ENCODE measurements at places on chromosomes 6 and 20.

GRCh38 chr6:120876424-120876823 is 457.9 kb downstream of the TBC1D32 start:
- no peak overlapping the region for H3K27ac ChIP-seq
- no peak for DNase-seq
- H3K36me3 ChIP-seq = no peaks in the 10 kb centered on the region
- H3K4me1 ChIP-seq = no peaks in the 10 kb centered on the region

DNA sequence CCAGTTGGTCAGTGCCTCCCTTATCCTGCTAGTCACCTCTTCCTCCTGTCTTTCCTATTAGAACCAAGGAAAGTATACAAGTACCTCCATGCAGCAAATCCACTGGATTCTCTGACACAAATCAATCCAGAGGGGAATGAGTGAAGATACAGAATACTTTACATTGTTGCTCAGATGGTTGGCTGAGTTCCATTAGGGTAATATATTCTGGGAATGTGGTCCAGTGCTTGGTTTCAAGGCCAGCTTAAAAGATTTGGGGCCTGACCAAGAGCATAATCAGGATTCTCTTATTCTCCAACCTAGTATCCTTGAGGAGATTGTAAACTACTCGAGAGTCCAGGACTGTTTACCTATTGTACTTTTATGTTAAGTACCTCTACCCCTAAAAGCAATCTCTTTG is 23.0 kb downstream of the CARMIL1 start:
- H3K27ac ChIP-seq = no peak overlapping the region
- no peak for DNase-seq
- H3K4me1 ChIP-seq = peaks cover 33% of the 10 kb centered on the region
- H3K27me3 ChIP-seq = peaks cover 2% of the 10 kb centered on the region
- H3K4me3 ChIP-seq = no peak overlapping the region

- peaks cover 17% of the 10 kb centered on the region for H3K27me3 ChIP-seq
- peaks cover 14% of the 10 kb centered on the region for H3K36me3 ChIP-seq
- H3K27ac ChIP-seq = no peak overlapping the region
- H3K4me1 ChIP-seq = peaks cover 20% of the 10 kb centered on the region
Measured at GRCh38 chr6:26525838-26526237, 12.3 kb upstream of the HMGN4 start.

DNA sequence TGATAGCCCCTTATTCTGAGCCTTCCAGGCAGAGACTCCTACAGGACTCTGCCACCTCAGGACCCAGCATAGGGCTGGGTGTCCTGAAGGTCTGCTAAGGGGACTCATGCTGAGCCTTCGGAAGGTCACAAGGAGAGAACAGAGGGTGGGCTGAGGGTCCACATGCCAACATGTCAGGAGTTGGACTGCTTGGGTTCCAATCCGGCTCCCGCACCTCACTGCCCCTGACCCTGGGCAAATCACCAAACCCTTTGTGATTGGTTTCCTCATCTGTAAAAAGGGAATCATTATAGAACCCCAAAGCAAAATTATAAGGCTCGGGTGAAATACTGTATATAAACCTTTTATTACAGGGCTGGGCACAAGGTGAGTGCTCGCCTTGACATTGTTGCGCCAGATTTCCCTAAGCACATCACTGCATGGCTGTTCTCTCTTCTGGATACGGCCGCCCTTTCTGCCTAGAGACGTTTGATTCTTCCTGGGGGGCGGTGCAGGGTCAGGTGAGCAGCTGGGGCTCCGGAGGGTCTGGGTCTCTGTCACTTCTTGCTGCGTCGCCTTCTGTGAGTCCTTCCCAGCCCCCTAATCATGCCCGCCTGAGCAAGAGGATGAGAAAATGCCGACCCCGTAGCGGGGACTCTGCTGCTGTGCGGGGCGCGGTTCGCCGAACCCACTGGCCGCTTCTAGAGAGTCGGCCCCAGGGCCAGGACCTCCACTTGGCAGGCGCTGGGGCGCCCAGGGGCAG is 90.5 kb upstream of the EPB41L1 start:
- peaks cover 4% of the 10 kb centered on the region for H3K36me3 ChIP-seq
- H3K4me1 ChIP-seq = no peaks in the 10 kb centered on the region
- DNase-seq = no peak
- H3K27me3 ChIP-seq = peaks cover 4% of the 10 kb centered on the region
- peak overlapping the region; percentile 79 for H3K4me3 ChIP-seq

GRCh38 chr6:149449831-149450678 is 34.8 kb downstream of the ZC3H12D start:
- no peaks in the 10 kb centered on the region for H3K4me1 ChIP-seq
- H3K27ac ChIP-seq = no peak overlapping the region
- H3K36me3 ChIP-seq = peaks cover 5% of the 10 kb centered on the region
- DNase-seq = no peak

- H3K27me3 ChIP-seq = no peaks in the 10 kb centered on the region
- H3K4me1 ChIP-seq = no peaks in the 10 kb centered on the region
- H3K36me3 ChIP-seq = no peaks in the 10 kb centered on the region
Measured at GRCh38 chr6:132520953-132521352, 8.0 kb upstream of the STX7 start.

GRCh38 chr20:19688031-19688806 is 69.8 kb upstream of the RIN2 start:
- H3K4me3 ChIP-seq = no peak overlapping the region
- no peaks in the 10 kb centered on the region for H3K36me3 ChIP-seq
- H3K27me3 ChIP-seq = no peaks in the 10 kb centered on the region
- no peak overlapping the region for H3K27ac ChIP-seq
- peak; percentile 59 for DNase-seq

DNA sequence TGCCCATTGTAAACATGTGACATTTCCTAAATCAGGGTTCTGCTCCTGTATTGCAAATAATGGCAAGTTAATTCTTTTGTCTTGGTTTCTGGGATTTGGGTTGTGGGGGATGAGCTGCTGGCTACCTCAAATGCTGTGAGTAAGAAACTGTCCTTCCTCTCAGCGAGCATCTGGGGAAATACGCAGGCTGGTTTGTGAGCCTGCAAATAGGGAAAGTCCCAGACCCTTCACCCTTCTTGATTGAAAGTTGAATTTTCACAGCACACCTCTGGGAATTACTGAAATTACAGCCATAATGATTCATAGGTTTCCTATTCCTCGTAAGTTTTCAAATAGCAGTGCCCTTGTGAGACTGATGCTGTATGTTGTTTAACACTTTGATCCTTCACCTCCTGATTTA is 138.1 kb downstream of the TBXT start:
- H3K4me3 ChIP-seq = no peak overlapping the region
- H3K27ac ChIP-seq = no peak overlapping the region
- H3K27me3 ChIP-seq = no peaks in the 10 kb centered on the region
- peaks cover 6% of the 10 kb centered on the region for H3K4me1 ChIP-seq
- DNase-seq = no peak
- H3K36me3 ChIP-seq = peaks cover 3% of the 10 kb centered on the region

GRCh38 chr6:17527076-17527475 is 73.0 kb upstream of the FAM8A1 start:
- no peak for DNase-seq
- no peaks in the 10 kb centered on the region for H3K27me3 ChIP-seq
- H3K4me3 ChIP-seq = no peak overlapping the region
- no peaks in the 10 kb centered on the region for H3K4me1 ChIP-seq
- H3K36me3 ChIP-seq = no peaks in the 10 kb centered on the region
- H3K27ac ChIP-seq = no peak overlapping the region

DNA sequence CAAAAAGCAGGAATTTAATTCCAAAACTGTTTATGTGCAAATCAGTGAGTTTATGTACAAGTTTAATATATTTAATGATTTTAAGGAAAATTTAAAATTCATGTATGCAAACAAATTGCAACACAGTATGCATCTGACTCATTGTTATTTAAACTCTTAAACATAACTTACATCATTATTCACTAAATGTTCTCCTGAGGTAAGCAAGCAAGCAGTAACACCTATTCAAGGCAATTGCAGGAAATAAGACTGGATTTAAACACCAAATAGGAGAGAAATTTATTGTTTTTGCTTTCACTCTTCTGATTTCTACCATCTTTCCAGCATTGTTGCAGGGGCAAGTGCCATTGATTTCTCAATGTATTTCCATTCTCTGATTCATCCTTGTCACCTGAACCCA is 239.5 kb downstream of the TFAP2A start:
- H3K27me3 ChIP-seq = peaks cover 1% of the 10 kb centered on the region
- no peak for DNase-seq
- no peaks in the 10 kb centered on the region for H3K4me1 ChIP-seq
- H3K36me3 ChIP-seq = peaks cover 4% of the 10 kb centered on the region

GRCh38 chr20:37388831-37389230 is 42.9 kb downstream of the SRC start:
- peaks cover 15% of the 10 kb centered on the region for H3K36me3 ChIP-seq
- H3K27ac ChIP-seq = no peak overlapping the region
- H3K4me1 ChIP-seq = peaks cover 9% of the 10 kb centered on the region
- no peak for DNase-seq
- H3K4me3 ChIP-seq = no peak overlapping the region

DNA sequence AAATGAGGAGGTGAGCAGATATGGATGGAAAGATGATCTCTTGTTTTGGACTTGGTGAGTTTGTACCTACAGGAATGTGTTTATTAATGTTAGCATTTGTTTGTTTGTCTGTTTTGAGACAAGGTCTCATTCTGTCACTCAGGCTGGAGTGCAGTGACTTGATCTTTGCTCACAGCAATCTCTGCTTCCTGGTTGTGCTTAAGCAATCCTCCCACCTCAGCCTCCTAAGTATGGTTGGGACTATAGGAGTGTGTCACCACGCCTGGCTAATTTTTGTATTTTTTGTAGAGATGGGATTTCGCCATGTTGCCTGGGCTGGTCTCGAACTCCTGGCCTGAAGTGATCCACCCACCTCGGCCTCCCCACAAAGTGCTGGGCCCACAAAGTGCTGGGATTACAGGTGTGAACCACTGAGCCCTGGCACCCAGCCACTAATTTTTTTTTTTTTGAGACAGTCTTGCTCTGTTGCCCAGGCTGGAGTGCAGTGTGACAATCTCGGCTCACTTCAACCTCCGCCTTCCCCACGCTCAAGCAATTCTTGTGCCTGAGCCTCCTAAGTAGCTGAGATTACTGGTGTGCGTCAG is 7.1 kb downstream of the CASP8AP2 start:
- H3K4me3 ChIP-seq = peak overlapping the region; percentile 8
- peaks cover 6% of the 10 kb centered on the region for H3K27me3 ChIP-seq
- peaks cover 6% of the 10 kb centered on the region for H3K4me1 ChIP-seq
- no peak overlapping the region for H3K27ac ChIP-seq

DNA sequence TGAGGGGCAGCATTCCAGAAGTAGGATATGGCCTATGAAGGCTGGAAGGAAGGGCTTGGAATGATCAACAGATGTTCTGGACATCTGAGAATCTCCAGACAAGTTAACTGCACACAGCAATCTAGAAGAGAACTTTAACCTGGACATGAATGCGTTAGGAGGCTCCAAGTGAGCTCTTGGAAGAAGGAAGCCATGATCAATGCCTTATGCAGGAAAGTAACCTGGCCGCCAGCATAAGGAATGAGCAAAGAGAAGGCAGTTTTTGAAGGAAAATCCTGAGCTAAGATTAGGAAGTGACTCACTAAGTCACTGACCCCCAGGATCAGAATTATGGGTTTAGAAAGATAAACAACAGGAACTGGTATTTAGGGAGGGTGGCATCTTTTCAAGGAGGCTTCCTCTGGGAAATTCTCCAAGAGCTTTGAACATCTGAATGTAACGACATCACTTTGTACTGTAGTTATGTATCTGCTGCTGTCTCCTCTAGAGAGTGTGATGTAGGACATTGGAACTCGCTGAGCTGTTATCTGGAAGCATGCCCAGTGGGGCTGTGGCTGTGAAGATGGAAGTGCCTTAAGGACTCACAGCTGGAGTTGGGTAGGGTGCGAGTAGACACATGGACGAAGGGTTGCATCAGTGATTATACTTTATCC is 236.8 kb downstream of the PACRG start:
- H3K27me3 ChIP-seq = peaks cover 2% of the 10 kb centered on the region
- DNase-seq = no peak
- H3K36me3 ChIP-seq = no peaks in the 10 kb centered on the region
- no peak overlapping the region for H3K4me3 ChIP-seq

GRCh38 chr6:40320947-40321346 is 266.2 kb downstream of the LRFN2 start:
- no peaks in the 10 kb centered on the region for H3K36me3 ChIP-seq
- H3K27ac ChIP-seq = no peak overlapping the region
- H3K27me3 ChIP-seq = peaks cover 3% of the 10 kb centered on the region
- DNase-seq = no peak
- no peak overlapping the region for H3K4me3 ChIP-seq

DNA sequence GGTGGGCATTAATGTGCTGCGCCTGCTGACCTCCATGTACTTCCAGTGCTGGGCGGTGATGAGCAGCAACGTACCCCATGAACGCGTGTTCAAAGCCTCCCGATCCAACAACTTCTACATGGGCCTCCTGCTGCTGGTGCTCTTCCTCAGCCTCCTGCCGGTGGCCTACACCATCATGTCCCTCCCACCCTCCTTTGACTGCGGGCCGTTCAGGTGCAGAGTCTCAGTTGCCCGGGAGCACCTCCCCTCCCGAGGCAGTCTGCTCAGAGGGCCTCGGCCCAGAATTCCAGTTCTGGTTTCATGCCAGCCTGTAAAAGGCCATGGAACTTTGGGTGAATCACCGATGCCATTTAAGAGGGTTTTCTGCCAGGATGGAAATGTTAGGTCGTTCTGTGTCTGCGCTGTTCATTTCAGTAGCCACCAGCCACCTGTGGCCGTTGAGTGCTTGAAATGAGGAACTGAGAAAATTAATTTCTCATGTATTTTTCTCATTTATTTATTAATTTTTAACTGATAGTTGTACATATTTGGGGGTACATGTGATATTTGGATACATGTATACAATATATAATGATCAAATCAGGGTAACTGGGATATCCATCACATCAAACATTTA is 35.2 kb upstream of the NOP56 start:
- no peak overlapping the region for H3K27ac ChIP-seq
- DNase-seq = no peak
- no peaks in the 10 kb centered on the region for H3K4me1 ChIP-seq

DNA sequence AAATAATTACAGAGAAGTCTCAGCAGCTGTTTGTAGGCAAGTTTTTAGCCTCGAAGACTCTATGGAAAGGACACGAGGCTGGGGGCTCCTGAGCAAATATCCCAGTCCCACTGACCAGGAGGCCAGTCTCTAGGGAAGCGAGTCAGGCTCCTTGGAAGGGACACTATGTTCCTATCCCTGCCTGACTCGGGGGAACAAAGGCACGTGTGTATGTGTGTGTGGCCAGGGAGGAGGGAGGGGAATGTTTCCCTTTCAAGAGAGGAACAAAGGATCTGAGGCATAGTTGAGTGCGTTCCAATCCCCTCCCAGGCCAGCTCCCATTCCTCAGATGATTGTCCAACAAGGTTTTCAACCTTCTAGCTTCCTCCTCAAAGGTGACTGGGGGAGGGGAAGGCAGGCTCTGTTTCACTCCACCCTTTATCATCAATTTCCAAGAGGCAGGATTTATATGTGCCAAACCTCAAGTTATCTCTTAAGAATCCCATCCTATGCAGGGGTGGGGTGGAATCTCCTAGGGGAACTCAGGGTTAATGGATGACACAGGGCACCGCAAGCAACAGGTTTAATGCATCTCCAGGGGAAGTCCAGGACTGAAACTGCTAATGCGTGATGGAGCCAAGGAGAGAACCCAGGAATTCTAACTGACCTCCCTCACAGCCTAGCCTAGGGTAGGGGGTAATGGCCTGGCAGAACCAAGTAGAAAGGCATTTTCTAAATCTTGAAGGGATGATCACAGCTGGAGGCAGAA is 9.9 kb downstream of the BCL2L1 start:
- H3K4me3 ChIP-seq = peak overlapping the region; percentile 68
- H3K4me1 ChIP-seq = peaks cover 47% of the 10 kb centered on the region

All from endothelial cell (in vitro differentiated cells).